ENCODE measurements at places on chromosomes 4 and X.

GRCh38 chrX:21943460-21944135, 3.1 kb downstream of the SMS start:
- DNase-seq = no peak

DNA sequence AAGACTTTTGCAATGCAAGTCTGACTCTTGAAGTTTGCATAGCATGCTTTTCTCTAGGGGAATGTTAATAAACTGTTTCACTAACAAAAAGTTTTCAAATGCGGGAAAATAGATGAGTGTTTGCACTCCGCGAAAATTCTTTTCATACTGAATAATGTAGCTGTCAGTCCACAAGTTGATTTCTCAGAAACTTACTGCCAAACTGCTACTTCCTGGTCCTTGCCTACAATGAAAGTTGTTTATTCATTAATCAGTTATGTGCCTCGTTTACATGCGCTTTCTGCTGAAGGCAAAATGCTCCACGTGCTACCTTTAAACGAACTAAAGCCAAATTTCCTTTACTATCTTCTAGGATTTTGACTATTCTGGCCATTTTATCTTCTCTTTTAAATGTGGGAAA, 166.2 kb downstream of the MAGEB17 start:
- no peak for DNase-seq

GRCh38 chr4:47342796-47343195, 120.7 kb downstream of the COMMD8 start:
- no peak for DNase-seq

DNA sequence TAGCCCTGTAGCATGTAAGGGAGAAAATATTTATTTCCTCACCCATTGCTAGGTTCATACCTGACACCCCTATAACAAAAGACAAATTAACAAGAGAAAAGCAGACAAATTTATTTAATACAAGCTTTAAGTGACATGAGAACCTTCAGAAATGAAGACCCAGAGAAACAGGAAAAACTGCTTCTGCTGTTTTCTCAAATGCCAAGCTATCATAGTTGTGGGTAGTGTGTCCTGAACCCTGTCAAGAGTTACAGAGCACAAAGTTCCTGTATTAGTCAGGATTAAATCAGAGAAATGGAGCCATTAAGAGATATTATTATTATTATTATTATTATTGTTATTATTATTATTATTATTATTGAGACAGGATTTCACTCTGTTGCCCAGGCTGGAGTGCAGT, 17.5 kb downstream of the CCDC160 start:
- DNase-seq = no peak

GRCh38 chrX:79182616-79183015, 38.1 kb downstream of the GPR174 start:
- DNase-seq = no peak

DNA sequence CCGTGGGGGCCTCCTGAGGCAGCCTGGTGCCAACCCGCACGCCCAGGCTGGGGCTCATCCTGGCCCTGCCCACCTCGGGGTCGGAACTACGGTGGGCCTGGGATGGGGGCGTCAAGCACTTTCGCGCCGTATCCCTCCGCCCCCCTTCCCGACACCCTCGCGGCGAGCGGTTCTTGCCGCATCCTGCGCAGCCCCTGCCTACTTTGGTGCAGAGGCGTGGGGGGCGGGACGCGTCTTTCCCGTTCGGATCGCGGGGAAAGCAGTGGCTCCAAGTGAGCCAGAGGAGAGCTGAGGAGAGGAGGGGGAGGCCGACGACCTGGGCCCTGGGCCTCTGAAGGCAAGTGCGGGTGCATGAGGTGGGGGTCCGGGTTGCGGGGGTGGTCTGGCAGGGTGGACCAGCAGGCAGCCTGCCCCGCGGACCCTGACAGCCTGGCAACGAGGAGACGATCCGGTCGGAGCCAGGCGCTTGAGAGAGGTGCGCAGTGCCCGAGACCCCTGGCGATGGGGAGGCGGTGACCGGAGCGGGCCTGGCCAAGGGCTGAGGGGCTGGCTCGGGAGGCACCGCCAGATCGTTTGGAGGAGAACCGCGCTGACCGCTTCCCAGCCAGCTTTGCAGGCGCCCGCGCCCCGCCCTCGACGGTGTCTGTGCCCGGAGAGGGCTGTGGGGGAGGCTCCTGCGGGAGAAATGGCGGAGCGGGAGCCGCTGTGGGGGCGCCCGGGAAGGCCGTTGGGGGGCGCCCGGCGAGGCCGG, at the start of gene GPRASP2:
Gene GPRASP2 (plus strand): TSS at position 233 of the 751 bp plus-strand sequence. CDS start 2,422 bp downstream, outside the sequence.
- peak; percentile 7 for DNase-seq

DNA sequence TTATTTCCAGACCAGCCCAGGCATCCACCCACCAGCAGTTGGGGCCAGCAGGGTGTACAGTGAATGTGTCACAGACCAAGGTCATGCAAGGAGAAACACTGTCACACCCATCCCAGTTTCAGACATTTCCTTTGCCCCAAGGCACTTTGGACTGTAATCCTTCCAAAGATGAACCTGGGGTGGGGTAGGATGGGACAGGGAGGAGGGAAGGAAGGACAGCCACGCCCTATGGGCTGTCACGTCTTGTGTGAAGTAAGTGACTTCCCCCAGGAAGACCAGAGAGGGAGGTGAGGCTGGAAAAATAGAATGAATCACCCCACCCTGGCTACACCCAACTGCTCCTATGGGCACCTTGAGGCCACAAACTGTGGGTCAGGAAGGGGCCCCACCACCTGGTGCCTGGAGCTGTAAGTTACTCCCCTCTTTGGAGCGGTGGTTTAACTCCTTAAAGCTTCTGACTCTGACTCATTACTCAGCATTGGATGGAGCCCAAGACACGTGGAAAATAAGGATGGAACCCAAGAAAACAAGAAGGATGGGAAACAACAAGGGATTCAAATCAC, 349.9 kb upstream of the KLF3 start:
- no peak for DNase-seq

DNA sequence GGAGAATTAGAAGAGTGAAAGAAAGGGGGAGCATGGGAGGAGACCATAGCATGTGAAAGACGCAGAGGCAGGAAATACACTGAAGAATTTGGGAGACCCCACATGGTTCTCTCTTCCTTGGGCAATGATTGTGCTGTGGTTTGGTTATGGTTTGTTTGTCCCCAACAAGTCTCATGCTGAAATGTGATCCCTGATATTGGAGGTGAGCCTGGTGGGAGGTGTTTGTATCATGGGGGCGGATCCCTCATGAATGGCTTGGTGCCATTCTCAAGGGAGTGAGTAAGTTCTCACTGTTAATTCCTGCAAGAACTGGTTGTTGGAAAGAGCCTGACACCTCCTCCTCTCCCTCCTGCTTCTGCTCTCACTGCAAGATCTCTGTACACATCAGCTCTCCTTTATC, 78.6 kb upstream of the RAI2 start:
- no peak for DNase-seq

DNA sequence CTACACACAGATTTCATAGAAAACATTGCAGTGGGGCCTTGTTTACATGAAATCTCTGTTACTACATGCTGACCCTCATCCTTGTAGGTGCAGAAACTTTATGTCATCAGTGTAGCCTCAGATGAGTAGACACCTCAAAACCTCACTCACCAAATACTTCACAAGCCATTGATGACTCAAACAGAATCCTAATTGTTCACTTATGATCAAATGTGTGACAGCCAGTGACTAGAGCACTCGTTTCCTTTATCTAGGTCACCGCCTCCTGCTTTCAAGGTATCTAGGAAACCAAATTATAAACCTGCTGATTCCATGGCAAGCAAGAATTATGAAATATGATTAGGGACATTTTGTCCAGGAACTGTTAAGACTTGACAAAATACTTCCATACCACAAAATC, 255.8 kb upstream of the GPRIN3 start:
- DNase-seq = no peak

GRCh38 chrX:100208076-100208475, 202.0 kb downstream of the PCDH19 start:
- no peak for DNase-seq

Measured in COR-L47 (cell line).